HFFc6 (cell line): ENCODE measurements at places on chromosomes 7 and 10. TPM values are rescaled to one million over a fixed set of nuclear protein-coding genes. Genes with fewer than 3 reads are reported as not detected.

- no peak for DNase-seq
Measured at GRCh38 chr10:125441151-125441550, 241.8 kb downstream of the TEX36 start.

DNA sequence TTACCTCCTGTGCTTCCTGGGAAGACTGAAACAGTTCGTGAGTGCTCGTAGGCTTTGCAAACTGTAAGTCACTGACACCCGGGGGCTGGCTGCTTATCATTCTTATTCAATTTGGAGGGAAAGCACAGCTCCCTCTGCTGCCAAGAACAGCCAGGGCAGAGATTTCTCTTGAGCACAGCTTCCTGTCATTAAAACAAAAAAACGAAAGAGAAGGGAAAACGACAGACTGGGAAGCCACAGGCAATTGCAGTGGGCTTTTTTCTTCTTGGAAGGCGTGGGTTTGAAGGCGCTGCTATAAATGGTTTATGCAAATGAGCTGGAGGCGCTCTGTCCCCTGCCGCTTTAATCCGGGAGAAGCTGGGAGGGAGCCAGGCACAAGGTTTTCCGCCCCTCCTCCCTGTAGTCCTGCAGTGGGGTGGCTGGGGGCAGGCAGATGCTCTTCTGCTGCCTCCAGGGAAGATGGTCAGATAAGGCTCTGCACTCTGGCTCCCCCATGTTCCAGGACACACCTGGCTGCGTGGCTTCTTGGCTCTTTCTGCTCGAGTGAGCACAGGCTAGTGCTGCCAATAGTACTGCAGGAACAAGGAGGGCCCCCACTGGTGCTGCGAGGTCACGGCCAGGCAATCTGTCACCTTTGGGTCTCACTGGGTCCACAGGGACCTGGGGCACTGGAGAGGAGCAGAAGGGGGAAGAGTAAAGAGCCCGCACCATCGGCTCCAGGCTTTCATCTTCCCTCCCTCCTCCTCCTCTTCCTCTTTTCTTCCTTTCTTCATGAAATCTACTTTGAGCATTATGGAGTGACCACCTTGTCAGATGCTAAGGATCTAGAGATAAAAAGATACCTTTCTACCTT lies 49.5 kb downstream of the NEURL1 start:
- DNase-seq: peak; percentile 49

DNA sequence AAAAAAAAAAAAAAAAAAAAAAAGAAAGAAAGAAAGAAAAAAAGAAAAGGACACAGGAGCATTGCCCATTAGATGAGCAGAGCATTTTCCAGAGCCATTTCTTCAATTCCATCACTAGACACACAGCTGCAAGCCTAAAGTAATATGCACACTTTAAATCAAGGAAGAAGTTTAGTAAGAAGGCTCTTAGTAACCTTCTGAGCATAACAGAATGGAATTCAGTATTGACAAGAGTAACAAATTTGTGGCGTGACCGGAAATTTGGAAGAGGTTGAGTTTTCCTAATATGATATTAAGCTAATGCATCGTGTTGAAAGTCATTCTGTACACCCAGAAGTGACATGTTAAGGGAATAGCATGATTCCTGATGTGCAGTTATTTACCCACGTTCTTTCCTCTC lies 35.3 kb downstream of the SMURF1 start:
- DNase-seq: peak; percentile 58

DNA sequence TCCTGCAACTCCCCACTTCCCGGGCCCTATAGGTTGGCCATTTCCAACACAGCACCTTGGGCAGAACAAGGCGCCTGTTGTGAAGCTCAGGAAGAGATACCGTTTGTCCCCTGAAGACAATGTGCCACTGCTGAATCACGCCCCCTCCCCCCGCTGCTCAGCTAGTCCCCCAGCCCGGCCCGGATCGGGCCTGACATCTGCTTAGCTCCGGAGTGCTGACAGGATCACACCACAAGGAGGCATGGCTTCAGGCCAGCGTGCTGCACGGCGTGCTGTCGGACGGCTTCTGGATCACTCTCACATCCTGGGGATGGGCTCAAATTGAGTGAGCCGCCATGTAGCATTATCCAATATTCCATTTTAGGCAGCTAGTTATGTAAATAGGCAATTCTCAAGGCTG lies 62.1 kb upstream of the EFCAB10 start:
- DNase-seq: no peak

- no peak for DNase-seq
Measured at GRCh38 chr7:34776748-34777358, 118.8 kb downstream of the NPSR1 start.

DNA sequence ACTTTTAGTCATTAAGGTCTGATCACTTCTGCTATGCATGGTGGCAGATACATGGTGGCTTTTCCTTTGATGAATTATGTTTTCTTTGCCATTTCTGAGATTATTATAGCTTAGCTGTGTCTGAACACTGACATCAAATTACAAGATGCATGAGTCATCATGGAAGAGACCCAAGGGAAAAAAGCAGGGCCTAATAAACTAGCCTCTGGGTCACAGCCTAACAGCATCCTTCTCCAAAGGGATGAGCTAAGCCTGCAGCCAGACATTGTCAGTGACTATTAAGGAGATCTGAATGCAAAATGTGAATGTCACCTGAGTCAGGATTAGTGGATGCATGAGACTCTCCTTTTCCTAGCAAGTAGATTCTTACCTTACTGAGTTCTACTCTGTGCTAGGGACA lies 19.1 kb upstream of the OGDHL start:
- peak; percentile 56 for DNase-seq

- DNase-seq: no peak
Measured at GRCh38 chr7:27922907-27923641, 183.1 kb downstream of the TAX1BP1 start.

- DNase-seq: no peak
Measured at GRCh38 chr7:83178066-83178465, 15.4 kb upstream of the PCLO start.

Gene CDNF
- total RNA-seq: 1.00 and 2.0 TPM in 2 replicates

Gene KIAA1217
- total RNA-seq: 1.4 to 2.0 TPM (median 1.9 TPM) in 3 replicates

Gene NFKB2
- total RNA-seq: 25.0 to 26.4 TPM (median 25.6 TPM) in 3 replicates

Gene C10orf67
- total RNA-seq: 0.10 to 0.41 TPM (median 0.33 TPM) in 3 replicates

Gene TCF7L2
- 15.7 to 20.5 TPM (median 17.2 TPM) in 3 replicates for total RNA-seq

Gene DYNC1I1
- total RNA-seq: 0.09 to 0.11 TPM in 2 of 3 replicates, not detected in the other

Gene PIP
- not detected in 3 replicates for total RNA-seq

Gene HPSE2
- total RNA-seq: 0.09 TPM in 1 of 3 replicates, not detected in the others

Gene CCL26
- total RNA-seq: 2.5 to 4.7 TPM (median 3.7 TPM) in 3 replicates
